ENCODE measurements at places on chromosomes 12 and 14. TPM values are rescaled to one million over a fixed set of nuclear protein-coding genes. Genes with fewer than 3 reads are reported as not detected.

DNA sequence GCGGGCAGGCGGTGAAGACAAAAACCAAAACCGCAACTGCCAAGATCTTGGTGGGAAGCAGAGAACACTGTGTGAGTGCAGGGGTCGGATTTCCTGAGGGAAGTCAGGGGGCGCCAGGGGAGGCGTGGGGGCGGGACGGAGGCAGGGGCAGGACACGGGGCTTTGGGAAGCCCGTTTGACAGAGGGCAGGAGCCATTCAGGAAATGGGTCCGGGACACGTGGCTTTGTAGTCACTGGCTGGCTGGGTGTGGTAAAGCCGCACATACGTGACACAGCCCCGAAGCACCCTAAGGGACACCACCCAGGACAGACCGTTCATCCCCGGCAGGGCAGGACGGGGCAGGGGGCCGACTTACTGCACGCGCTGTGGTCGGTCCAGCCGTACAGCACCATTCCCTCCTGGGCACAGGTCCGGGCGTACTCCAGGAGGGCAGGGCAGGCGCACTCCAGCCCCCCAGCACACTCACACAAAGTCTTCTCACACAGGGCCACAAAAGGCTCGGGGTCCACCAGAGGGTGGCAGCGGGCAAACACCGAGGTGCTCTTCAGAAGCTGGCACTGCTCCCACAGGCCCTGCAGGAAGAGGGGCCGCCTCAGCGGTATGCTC, 49.4 kb downstream of the VWF start:
- peak; percentile 72 for DNase-seq

DNA sequence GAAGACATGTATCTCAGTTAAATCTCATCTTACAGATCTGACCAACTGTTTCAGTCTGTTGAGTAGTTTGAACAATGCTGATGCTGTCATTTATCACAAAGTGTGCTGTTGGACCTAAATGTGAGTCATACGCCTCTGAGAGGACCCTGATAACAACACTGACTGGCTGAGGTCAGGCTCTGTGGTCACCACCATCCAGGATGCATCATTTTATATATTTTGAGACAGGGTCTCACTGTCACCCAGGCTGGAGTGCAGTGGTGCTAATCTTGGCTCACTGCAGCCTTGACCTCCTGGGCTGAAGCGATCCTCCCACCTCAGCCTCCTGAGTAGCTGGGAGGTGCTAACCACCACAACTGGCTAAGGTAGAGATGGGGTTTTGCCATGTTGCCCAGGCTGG, 181.0 kb upstream of the RGS6 start:
- DNase-seq: no peak

DNA sequence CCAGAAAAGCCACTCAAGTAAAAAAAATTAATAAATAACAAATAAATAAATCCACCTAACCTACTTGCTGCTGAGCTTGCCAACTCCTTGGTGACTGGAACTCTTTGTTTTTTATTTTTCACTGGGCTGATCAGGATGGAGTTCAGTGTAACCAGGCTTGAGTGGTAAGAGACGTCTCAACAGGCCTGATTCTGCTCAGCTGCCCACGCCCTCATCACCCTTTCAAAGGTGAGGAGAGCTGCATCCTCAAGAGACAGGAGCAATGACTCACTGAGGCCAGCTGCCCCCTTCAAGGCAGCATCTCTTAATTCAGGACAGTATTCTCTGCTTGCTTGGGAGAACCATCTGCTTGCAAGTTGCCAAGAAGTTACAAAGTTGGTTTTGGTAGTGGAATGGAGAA, 111.9 kb upstream of the CPM start:
- no peak for DNase-seq

GRCh38 chr12:109951751-109952150, 44.4 kb downstream of the GIT2 start:
- DNase-seq: no peak

DNA sequence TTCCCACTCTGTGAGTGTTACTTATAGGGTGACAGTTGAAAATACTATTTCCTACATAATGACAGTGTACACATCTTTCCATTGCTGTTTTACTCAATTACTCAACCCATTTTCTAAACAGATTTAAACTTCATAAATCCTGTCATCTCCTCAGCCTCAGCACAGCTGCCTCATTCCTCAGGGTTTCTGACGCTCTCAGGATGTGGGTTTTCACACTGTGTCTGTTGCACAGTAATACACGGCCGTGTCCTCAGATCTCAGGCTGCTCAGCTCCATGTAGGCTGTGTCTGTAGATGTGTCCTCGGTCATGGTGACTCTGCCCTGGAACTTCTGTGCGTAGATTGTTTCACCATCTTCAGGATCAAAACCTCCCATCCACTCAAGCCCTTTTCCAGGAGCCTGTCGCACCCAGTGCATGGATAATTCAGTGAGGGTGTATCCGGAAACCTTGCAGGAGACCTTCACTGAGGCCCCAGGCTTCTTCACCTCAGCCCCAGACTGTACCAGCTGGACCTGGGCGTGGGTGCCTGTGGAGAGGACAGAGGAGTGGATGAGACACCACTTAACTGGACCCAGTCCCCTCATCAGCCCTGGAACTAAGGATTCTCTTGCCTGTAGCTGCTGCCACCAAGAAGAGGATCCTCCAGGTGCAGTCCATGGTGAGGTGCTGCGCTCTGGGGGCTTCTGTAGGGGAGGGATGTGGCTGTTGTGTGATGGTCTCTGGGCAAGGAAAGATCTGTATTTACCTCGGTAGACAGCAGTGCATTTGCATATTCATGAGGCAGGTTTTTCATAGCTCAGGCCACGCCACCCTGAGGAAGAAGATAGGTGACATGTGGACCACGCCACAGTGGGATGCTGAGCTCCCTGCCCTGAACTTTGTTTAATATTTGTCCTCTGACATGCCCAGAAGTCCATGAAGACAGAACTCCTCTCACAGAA, 750.2 kb downstream of the TMEM121 start:
- DNase-seq: no peak

DNA sequence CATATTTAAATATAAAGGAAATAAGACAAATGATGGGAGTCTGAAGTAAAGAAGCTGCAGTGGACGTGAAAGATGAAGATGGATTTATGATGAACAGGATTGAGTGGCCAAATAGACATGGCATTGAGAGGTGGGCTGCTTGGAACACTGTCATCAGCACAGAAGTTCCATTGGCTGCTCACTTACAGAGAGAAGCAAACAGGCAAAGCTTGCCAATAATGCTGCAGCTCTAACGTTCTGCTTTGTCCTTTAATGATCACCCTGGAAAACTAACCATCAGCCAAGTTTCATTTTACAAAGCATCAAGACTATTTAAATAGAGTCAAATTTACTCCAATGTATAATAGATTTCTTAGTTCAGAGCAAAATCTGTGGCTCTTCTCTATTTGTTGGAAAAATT, 721.4 kb downstream of the TMTC2 start:
- DNase-seq: no peak

DNA sequence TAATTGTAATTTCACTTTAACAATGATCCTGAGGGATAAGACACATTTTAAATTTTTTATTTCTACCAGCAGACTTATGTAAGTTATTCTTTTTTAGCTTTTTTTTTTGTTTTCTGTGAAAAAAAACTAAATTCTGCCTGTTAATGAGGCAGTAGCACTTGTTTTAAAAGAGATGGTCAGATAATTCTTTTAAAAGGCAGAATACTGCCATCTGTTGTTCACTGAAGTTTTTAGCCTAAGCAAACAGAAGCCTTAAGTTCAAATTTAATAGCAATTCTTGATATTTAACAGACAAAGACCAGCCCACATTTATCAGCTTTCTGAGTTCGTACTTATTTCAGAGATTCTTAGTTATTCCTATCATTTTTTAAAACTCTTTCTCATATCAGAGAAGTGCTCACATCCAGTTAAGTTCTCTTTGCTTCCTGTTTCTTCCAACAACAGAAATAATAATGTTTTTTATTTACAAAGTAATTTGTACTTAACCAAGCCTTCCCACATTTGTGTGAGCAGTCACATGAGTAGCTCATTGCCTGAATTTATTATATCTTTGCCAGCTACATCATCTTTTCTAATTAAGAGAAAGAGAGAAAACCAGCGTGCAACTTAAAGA, 93.4 kb upstream of the SLCO1C1 start:
- DNase-seq: no peak

- no peak for DNase-seq
These were observed 6.2 kb downstream of the IRF2BPL start for GRCh38 chr14:77022236-77022852.

DNA sequence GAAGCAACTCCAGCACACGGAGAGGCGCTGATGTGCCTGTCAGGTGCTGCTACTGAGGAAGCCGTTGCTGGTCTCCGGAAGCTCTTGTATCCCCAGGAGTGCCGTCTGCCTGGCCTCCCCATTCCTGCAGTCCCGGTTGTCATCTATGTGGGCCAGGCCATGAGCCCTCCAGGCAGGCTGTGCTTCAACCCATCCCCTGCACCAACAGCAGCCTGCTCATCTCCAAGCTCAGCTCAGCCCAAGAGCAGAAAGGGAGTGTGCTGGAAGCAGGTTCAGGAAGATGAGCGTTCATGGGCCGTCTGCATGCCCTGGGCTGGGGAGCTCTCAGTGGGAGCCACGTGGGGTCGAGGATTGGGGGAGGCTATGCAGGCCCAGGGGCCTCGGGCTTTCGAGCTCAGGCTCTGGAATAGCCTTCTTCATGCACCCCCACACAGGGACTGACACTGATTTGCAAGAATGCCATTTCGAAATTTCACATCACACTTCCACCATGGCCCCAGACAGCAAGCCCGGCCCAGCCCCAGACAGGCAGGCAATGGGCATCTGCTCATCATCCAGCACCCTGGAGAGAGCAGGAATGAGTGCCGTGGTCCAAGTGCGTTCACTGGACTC, 164.5 kb downstream of the KIF26A start:
- no peak for DNase-seq

DNA sequence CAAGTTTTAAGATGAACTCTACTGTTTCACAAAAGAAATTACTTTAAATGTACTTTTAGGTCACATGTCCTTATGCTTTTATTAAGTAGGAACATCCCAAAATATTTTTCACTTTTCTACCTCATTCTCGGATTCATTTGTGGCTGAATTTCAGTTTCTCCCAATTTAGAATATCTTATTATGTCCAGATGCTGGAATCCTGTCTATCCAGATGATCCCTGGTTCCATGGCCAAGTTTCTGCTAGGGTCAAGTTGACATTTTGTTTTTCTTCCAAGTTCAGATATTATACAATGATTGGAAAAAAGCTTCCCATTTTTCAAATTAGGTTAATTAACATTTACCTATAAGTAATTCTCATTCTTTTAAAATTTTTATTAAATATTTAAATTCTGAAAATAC, 181.8 kb upstream of the SLC16A7 start:
- DNase-seq: no peak

GRCh38 chr12:132100306-132101065, 43.6 kb downstream of the DDX51 start:
- DNase-seq: no peak

DNA sequence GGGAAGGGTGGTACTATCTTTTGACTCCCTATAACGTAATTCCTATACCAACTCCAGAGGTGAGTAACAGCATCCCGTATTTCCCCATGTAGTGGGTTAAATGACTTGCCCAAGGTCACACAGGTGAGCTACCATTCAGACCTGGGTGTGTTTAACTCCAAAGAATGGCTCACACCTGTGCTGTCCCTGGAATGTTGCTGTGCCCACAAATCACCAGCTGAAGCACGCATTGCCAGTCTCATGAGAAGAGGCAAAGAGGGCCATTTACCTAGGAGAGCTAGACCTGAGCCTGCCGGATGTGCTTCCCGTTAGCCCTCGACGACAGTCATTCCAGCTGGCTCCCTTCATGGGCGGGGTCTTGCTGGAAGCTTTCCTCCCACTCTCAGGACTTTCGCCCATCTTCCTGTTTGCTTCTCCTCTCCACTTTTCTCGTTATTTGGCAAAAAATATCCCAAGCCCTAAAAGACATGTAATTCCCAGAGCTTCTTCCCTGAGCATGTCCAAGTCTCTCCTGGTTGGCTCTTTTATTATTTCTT, 106.6 kb upstream of the VASH1 start:
- DNase-seq: no peak

- DNase-seq: no peak
These were observed 63.2 kb downstream of the FBXL14 start for GRCh38 chr12:1531153-1531653.

GRCh38 chr14:94126800-94127199, 2.6 kb downstream of the IFI27L2 start:
- no peak for DNase-seq

- no peak for DNase-seq
These were observed 720.9 kb downstream of the FSCB start for GRCh38 chr14:43786066-43786762.

- DNase-seq: no peak
These were observed 36.7 kb upstream of the CLIP1 start for GRCh38 chr12:122459211-122459610.

DNA sequence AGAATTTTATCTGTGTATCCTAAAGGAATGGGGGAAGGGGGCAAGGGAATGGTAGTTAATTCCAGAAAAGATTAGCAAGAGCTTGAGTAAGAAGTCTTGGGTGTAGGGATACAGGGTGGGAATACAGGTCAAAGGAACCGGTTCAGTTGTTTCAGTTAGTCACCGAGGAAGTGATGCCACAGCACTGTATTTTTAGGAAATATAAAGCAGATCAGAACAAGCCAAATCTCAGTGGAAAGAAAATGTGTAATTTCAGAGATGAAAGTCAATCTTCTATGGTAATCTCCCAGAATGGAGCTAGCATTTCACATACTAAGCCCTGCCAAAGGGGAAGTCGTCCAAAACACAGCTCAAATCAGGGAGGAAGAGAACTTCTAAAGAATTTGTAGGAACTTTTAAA, 4.7 kb upstream of the TUBA1C start:
- DNase-seq: no peak

DNA sequence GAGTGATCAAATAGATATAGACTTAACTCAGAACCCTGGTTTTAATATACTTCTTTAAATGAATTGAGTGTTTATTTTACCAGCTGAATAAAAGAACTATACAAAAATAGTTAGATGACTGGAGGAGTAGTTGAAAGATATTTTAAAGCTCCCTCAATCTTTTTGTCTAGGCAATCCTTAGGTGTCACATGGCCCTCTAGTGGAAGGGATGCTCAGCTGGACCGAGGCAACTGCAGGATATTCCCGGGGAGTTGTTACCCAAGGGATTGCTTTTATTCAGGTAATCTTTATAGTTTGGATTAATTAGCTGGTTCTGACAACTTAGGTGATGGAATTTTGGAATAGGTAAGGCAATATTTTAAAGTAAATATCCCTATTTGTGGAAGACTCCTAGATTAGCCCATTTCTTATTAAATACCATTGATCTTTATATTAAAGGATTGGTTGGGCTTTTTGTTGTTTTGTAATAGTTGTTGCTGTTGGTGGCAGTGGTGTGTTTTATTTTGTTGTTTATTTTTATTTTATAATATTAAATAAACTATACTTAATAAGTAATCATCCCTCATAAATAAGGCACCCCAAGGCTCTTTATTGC, 57.1 kb downstream of the ZDHHC17 start:
- no peak for DNase-seq

GRCh38 chr14:25041898-25042297, 8.0 kb downstream of the STXBP6 start:
- DNase-seq: no peak

GRCh38 chr12:104779134-104779533, 179.0 kb downstream of the SLC41A2 start:
- DNase-seq: no peak

The CCDC38 gene
- not detected for total RNA-seq

The CCDC175 gene
- not detected for total RNA-seq

Data from CD8-positive, alpha-beta T cell (primary cell).